ENCODE measurements at places on chromosomes 7 and 10. TPM values are rescaled to one million over a fixed set of nuclear protein-coding genes. Genes with fewer than 3 reads are reported as not detected.

DNA sequence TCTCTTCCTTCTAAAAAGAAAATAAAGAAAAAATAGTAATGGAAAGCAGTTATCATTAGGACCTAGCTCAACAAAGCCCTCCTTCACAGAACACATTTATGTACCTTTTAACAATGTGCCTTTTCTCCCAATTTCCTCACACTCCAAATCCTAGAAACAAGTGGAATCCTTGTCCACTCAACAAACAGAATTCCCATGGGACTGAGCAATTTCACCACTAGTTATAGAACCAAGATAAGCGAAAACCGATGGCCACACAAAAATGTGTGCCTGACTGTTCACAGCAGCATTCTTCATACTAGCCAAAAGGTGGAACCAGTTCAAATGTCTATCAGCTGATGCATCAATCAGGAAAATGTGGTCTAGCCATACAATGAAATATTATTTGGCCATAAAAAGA lies 17.3 kb downstream of the DCLRE1C start:
- no peak overlapping the region for H3K4me3 ChIP-seq
- H3K27ac ChIP-seq: no peak overlapping the region
- peaks cover 3% of the 10 kb centered on the region for H3K4me1 ChIP-seq
- peaks cover 35% of the 10 kb centered on the region for H3K36me3 ChIP-seq
- DNase-seq: no peak

The PLCE1 gene
- 0.14 TPM for total RNA-seq

The TDRD1 gene
- 0.57 TPM for total RNA-seq

The NXPH1 gene
- 0.27 TPM for total RNA-seq

- H3K36me3 ChIP-seq: peaks cover 16% of the 10 kb centered on the region
- peak; percentile 81 for DNase-seq
These were observed 94.5 kb downstream of the SEC61G start for GRCh38 chr7:54664235-54665228.

DNA sequence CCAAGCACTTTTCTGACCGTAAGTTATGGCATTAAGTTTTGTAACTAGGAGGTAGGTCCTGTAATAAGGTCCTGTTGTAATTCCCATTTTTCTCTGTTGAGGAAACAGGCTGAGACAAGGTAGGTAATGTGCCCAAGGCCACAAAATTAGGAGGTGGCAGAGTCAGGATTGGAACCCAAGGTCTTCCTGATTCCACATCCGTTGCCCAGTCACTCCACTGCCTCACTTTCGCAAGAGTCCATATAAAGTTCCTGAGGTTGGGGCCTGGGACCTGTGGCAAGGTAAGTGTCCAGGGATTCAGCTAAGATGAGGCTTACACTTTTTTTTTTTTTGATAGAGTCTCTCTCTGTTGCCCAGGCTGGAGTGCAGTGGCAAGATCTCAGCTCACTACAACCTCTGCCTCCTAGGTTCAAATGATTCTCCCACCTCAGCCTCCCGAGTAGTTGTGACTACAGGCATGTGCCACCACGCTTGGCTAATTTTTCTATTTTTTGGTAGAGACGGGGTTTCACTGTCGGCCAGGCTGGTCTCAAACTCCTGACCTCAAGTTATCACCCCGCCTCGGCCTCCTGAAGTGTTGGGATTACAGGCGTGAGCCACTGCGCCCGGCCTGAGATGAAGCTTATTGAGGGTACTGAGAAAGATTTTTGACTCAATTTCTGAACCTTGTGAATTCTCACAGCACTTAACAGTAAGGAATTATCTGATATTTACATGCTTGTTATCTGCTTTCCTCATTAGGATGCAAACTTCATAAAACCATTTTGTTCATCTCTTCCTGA lies 20.3 kb upstream of the GNA12 start:
- no peaks in the 10 kb centered on the region for H3K27me3 ChIP-seq
- H3K4me1 ChIP-seq: peaks cover 24% of the 10 kb centered on the region
- H3K4me3 ChIP-seq: no peak overlapping the region
- no peak for DNase-seq
- no peak overlapping the region for H3K27ac ChIP-seq
- H3K36me3 ChIP-seq: no peaks in the 10 kb centered on the region

DNA sequence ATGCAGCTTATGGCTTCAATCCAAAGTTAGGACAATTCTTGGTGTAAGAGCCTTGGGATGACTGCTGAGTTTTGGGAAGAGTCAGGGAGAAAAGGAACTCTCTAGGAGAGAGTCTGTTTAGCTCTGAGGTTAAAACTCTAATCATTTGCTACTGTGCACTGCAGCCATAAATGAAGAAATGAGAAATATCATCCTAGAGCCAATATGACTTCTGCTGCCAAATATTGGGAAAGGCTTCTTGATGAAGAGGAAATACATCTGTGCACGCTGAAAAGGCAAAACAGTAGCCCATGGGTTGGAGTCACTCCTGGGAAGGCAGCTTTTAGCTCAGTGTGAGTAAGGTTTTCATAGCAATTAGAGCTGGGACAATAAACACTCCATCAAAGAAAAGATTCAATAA lies 308.8 kb downstream of the SFMBT2 start:
- H3K27me3 ChIP-seq: no peaks in the 10 kb centered on the region
- no peaks in the 10 kb centered on the region for H3K36me3 ChIP-seq
- no peak for DNase-seq
- no peaks in the 10 kb centered on the region for H3K4me1 ChIP-seq
- no peak overlapping the region for H3K27ac ChIP-seq
- no peak overlapping the region for H3K4me3 ChIP-seq

The GPR158 gene
- total RNA-seq: 0.44 TPM

DNA sequence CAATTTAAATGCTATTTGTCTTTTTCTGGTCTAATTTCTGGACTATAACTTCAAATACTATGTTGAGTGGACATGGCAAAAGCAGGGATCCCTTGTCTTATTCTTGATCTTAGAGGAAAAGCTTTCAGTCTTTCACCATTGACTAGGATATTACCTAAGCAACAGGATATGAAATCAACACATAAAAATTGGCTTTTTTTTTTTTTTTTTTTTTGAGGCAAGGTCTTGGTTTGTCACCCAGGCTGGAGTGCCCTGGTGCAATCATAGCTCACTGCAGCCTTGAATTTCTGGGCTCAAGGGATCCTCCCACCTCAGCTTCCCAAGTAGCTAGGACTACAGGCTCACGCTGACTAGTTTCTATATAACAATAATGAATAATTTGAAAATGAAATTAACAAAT lies 90.8 kb downstream of the JMJD1C start:
- peaks cover under 1% of the 10 kb centered on the region for H3K36me3 ChIP-seq
- H3K4me1 ChIP-seq: peaks cover 6% of the 10 kb centered on the region
- no peak for DNase-seq
- H3K27me3 ChIP-seq: no peaks in the 10 kb centered on the region

DNA sequence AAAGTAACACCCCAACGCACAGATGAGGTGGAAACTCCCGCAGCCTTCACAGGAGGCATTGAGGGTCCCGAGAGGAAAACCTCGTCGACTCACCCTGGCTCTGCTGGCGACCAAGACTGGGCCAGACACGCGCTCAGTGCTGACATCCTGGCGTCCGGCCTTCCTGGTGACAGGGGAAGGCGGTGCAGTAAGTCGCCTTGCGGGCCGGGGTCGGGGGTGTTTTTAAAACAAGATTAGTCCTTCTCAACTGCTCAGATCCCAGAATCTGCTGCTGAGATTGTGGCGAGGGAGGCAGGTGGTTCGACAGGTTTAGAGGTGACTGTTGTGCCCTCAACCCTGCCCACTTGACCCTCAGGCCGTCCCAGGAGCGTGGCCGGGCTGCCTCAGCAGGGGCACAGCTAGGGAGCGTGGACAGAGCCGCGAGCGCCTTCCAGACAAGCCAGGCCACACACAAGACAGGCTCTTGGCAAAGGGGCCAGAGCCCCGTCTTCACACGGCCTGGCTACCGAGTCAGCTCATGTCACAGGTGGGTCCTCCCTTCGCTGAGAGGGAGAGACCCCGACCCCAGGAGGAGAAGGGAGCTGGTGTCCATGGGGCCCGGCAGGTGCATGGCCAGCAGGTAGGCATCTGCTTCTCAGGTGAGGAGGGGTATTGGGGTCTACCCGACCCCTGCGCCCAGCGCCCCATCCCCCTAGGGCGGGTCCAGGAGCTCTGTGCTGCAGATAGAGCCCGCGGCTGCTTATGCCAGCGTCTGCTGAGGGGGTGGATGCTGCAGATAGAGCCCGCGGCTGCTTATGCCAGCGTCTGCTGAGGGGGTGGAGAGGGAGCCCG lies 81.6 kb downstream of the DNAJB6 start:
- H3K36me3 ChIP-seq: peaks cover 37% of the 10 kb centered on the region
- no peaks in the 10 kb centered on the region for H3K27me3 ChIP-seq

All from WTC11 (cell line).